ENCODE measurements at places on chromosomes 1 and 21. TPM values are rescaled to one million over a fixed set of nuclear protein-coding genes. Genes with fewer than 3 reads are reported as not detected.
A peak's percentile ranks its signal among the peaks of the same experiment; 100 is the strongest.

DNA sequence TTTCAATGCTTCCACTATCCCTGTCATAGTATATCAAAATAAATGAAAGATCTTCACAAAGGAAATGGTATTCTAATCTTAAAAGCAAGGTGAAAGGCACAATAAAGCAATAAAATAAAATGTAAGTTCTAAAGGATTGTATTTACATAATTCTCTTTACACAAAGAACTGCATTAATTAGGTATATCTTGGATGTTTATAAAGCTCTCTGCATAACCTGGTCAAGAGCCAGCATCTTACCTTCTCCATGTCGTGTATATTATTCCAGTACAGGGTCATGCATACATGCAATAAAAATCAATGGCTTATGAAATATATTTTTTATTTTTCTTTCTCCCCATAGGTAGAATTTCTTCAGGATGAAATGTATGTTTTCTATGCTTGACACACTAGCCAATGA is 63.8 kb downstream of the GON4L start:
- DNase-seq = no peak

- no peak for DNase-seq
These were observed 10.4 kb upstream of the SNAPIN start for GRCh38 chr1:153648000-153648643.

GRCh38 chr1:77164434-77164944 is 54.7 kb downstream of the PIGK start:
- DNase-seq = no peak

DNA sequence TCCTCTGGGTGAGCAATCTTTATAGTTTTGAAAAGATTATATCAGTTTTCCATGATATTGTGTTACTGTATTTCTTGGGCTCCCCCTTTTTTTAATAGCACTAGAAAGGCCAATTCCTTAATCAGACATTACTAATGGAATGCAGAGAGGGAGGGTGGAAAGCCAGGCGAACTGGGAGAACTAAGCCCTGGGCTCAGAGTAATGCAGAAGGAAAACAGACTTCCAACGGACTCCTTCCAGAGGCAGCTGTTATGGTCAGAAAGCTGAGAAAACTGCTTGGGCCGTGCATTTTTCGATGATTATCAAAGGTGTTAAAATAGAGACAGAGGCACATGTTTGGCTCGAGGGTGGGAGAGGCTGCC is 206.3 kb downstream of the FOXD2 start:
- no peak for DNase-seq

- no peak for DNase-seq
These were observed 19.8 kb downstream of the CTNNBIP1 start for GRCh38 chr1:9890224-9890731.

- no peak for DNase-seq
These were observed 97.1 kb downstream of the ETS2 start for GRCh38 chr21:38902608-38903445.

GRCh38 chr1:86448670-86449069 is 20.1 kb upstream of the CLCA1 start:
- DNase-seq = no peak

- no peak for DNase-seq
These were observed 180.4 kb downstream of the NTMT2 start for GRCh38 chr1:170326186-170326585.

DNA sequence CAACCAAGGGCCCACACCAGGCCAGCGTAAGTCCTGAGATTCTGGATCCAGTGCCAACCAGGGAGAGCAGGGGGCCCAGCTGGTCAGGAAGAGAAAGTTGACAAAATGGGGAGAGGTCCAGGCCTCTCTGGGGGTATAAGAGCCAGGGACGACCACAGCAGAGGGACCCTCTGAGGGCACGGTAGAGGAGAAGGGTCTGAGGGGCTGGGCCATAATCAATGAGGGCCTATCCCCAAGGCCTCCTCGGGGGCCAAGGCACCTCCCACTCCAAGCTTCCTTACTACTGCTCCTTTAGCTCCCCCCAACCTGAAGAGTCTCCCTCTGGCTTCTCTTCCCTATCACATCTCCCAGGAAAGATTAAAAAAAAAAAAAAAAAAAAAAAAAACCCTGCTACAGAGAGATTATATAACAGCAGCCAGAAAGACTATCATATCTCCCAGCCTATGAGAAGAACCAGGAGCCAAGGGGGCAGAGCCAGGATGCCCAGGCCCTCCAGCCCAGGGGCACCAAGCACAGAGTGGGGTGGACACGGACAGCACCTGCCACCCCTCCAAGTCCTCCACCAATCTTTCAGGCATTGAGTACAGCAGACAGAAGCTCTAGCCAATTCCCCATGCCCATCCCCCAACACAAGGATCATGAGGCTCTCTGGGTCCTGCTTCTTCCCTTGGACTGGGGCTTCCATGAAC is 2.7 kb downstream of the MEF2D start:
- no peak for DNase-seq

DNA sequence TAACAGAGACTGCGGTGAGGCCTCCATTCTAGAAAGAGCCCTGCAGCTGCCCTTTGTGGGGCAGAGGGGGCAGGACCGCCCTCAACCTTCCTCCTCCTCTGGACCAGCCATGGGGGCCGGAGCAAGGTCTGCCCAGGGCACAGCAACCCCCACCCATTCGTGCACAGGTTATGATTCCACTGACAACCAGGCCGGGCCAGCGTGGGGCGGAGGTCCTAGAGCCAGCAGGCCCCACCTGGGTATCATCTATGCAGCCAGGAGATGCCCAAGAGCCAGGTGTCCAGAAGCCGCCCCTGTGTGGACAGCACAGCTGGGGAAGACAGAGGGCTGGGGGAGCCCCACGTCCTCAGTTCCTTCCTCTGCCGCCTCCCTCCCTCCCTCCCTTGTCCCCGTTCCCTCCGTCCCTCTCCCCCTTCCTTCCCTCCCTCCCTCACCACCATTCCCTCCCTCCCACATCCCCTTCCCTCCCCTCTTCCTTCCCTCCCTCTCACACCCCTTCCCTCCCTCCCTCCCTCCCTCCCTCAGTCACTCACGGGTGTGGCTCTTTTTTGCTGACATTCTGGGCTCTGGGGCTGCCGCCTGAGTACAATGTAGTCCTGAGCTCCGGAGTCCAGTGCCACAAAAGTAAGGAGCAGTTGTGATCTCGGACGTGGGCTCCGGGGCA is 12.3 kb downstream of the RNF223 start:
- DNase-seq = peak; percentile 3

DNA sequence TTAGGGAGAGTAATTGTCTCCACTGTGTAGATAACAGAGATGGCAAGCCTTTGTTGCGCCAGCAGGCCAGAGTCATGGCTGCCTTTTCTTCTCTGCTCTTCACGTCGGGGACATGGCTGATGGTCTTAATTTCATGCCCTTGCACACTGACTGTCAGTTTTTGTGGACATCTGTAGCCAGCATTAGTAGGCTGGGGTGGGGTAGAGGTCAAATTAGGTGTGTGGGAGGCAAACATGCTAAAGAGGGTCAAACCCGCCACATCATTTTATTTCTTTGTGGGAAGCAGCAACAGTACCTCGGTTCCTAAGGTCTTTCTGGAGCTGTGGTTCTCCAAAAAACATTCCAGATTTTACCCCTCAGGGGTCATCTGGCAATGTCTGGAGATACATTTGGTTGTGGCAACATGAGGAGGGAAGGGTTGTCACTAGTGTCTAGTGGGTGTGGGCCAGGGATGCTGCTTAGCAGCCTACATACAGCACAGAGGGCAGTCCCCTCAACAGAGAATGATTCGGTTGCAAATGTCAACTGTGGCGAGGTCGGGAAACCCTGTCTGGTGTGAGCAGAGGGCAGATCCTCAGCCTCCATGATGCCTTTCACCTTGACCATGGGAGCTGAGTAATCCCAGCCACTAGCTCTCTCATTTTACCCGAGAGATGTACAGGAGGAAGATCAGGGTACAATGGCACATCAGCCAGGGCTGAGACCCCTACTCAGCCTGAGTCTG is 14.7 kb downstream of the RUNX1 start:
- no peak for DNase-seq

DNA sequence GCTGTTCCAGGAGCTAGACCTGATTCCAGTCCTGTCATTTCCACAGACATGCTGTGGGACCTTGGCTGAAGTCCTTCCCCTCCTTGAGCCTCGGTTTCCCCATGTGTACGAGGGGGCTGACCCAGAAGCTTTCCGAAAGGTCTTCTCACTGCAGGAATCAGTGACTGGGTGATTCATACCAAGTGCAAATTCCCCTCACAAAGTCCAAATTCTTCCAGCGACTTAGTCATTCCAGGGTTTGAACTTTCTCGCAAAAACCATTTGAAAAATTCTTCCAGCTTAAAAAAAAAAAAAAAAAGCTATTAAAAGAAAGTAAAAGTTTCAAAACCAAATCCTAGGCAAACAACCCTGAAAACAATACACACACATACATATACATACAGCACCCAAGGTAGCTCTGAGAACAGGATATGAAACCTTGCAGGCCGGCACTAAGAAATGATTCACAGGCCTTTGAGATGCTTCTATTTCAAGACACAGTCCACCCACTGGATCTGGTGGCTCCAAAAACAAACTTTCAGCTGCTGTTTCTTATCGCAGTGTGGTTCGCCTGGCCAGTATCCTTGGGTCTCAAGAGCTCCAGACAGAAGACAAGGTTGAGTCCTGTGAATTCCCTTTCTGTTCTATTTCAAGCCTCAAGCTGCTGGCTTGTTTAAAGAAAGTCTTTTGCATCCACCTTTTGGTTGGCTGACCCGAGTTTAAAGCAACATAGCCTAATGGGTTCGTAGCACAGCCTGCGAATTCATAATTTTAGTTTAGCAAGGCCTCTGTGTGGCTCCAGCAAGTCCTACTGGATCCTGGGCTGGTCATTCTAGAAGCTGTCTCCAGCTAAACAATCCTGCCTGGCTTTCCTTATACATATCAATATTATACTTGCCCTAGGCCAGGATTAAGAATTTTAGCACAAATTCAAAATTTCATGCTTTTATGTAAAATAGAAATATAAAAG is 18.0 kb upstream of the ID3 start:
- DNase-seq = peak; percentile 62

Gene ARHGEF16
- not detected for total RNA-seq

Gene BATF3
- total RNA-seq = 74.7 TPM

Gene DDR2
- 0.19 TPM for total RNA-seq

Gene C1orf21
- total RNA-seq = 2.7 TPM

Gene PBX1
- not detected for total RNA-seq

Gene ERRFI1
- total RNA-seq = 1.4 TPM

Gene CR1L
- not detected for total RNA-seq

Gene SLC35F3
- total RNA-seq = 8.1 TPM

Gene SLAMF7
- total RNA-seq = 162 TPM

Gene FMN2
- not detected for total RNA-seq

Gene NKAIN1
- total RNA-seq = not detected

Gene CFAP57
- 0.32 TPM for total RNA-seq

Gene SLC37A1
- 15.7 TPM for total RNA-seq

Gene KCNJ9
- 0.04 TPM for total RNA-seq

Gene MROH9
- not detected for total RNA-seq

Gene HFM1
- not detected for total RNA-seq

Gene TMEM61
- not detected for total RNA-seq

Gene TNFRSF8
- total RNA-seq = 2.6 TPM

Gene ERICH3
- not detected for total RNA-seq

Gene OR2W3
- not detected for total RNA-seq

All from activated naive CD8-positive, alpha-beta T cell treated with anti-CD3 and anti-CD28 coated beads for 36 hours (primary cell).